ENCODE measurements at places on chromosomes 13 and 19.

DNA sequence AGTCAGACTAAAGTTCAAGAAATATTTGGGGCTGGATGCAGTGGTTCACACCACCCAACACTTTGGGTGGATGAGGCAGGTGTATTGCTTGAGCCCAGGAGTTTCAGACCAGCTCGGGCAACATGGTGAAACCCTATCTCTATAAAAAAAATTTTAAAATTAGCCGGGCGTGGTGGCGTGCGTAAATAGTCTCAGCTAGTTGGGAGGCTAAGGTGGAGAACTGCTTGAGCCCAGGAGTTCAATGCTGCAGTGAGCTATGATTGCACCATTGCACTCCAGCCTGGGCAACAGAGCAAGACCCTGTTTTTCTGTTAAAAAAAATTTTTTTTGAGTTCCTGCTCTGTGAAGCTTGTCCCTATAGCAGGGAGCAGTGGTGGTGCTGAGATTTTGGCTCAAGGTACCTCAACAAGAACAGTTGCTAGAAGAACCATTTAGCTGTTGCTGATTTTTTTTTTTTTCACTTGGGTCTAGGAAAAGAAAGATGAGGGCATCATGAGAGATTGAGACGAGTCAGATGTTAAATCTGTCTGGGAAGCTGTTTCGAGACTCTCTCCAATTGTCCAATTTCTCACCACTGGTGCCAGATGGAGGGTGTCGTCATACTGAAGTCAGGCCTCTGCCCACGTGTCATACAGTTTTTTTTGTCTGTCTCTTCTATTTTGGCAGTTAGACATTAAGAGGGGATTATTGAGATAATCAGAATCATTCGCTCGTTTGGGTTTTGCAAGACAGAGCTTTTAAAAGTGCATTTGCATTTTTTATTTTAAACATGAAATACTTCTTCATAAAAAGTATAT, 3.7 kb downstream of the SLC25A42 start:
- DNase-seq, result no peak

GRCh38 chr13:29131881-29132668, 311.9 kb downstream of the MTUS2 start:
- no peak for DNase-seq

- DNase-seq, result peak; percentile 47
These were observed 11.9 kb downstream of the LTBP4 start for GRCh38 chr19:40612831-40613689.

- DNase-seq, result no peak
These were observed 1.0 kb downstream of the PCID2 start for GRCh38 chr13:113207460-113207859.

- DNase-seq, result no peak
These were observed 181.3 kb downstream of the PCDH9 start for GRCh38 chr13:67048821-67049150.

- DNase-seq, result no peak
These were observed 208.5 kb downstream of the FGF9 start for GRCh38 chr13:21879263-21879914.

- DNase-seq, result no peak
These were observed 2.7 kb downstream of the KLK2 start for GRCh38 chr19:50875795-50876422.

DNA sequence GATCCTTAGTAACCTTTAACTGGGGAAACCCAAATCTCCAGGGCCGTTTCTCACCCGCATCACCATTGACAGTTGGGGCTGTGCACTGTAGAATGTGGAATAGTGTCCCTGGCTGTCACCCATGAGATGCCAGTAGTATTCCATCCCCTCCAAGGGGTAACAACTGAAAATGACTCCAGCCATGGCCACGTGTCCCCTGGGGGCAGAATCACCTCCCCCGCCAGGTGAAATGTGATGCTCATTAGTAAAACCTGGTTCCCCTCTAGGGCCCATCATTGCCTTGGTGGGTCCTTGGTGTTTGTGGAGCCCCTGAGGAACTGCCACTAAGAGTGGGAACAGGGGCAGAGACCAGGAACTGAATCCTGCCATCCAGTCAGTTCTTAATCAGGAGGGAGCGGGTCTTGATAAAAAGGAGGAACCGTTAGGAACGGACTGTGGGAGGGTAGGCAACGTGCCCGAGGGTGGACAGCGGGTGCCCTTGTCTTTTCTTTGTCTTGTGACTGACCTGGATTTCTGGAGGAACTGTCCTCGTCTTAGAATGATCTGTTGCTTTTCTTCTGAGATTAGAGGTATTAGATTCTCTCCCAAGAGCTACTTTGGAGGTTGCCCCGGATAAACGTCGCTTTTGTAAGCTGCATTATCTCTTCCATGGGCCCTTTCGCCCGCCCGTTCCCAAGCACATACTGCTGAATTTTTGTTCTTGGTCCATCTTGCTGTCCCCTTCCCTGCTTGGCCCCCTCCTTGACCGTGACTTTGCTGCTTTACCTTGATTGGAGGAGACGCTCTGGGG, 3.5 kb downstream of the MYO9B start:
- no peak for DNase-seq

- DNase-seq, result no peak
These were observed 27.0 kb upstream of the MIER2 start for GRCh38 chr19:371501-372168.

GRCh38 chr19:33063356-33063752, 1.3 kb downstream of the RHPN2 start:
- DNase-seq, result no peak

Data from CD8-positive, alpha-beta memory T cell (primary cell).